Central memory CD8-positive, alpha-beta T cell (primary cell): ENCODE measurements at places on chromosomes 11 and 22.
A peak's percentile ranks its signal among the peaks of the same experiment; 100 is the strongest.

DNA sequence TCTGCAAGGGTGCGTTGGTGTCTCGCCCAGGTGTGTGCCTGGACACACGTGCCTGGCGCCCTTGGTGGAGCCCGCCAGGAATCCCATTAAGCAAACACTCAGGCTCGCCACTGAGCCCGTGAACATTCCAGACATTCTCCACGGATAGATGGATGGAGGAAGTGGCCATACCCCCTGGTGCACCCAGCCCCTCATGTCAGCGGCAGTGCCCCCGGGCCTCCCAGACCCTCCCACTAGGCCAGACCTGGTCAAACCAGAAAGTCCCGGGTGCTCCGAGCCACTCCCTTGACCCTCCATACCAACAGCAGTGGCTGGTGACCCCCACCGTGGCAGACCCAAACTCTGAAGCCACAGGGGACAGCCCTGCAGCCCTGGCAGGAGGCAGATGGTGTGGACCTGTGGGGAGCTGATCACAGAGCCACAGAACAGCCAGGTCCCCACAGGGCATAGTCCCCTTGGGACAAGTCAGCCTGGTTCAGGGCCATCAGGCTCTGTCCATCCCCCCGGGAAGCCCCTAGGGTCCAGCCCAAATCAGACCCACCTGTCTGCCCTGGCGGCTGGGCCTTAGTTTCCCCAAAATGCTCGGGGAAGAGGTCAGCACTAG is 1.9 kb downstream of the EPS8L2 start:
- H3K4me3 ChIP-seq, result no peak overlapping the region
- peaks cover 31% of the 10 kb centered on the region for H3K27me3 ChIP-seq
- H3K36me3 ChIP-seq, result peaks cover 2% of the 10 kb centered on the region
- peaks cover 12% of the 10 kb centered on the region for H3K4me1 ChIP-seq
- DNase-seq, result no peak
- no peak overlapping the region for H3K27ac ChIP-seq

DNA sequence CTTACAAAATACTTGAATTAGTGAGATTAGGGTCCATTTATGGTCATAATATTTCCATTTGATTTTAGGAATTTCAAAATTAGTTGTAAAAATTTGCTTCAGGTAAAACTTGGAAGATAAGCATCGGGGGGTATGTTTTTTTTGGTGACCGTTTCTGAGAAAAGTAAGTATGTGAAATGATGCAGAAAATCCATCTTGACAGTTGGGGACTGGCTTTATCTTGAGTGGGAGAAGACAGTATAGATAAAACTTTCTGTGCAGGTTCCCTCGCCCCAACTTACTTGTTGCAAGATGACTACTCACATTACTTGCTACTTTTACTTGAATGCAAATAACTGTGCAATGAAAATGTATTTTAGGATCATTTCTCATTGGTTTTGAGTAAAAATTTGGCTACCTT is 49.5 kb downstream of the DNAJC24 start:
- H3K36me3 ChIP-seq, result no peaks in the 10 kb centered on the region
- H3K4me1 ChIP-seq, result no peaks in the 10 kb centered on the region
- no peaks in the 10 kb centered on the region for H3K27me3 ChIP-seq
- no peak for DNase-seq

DNA sequence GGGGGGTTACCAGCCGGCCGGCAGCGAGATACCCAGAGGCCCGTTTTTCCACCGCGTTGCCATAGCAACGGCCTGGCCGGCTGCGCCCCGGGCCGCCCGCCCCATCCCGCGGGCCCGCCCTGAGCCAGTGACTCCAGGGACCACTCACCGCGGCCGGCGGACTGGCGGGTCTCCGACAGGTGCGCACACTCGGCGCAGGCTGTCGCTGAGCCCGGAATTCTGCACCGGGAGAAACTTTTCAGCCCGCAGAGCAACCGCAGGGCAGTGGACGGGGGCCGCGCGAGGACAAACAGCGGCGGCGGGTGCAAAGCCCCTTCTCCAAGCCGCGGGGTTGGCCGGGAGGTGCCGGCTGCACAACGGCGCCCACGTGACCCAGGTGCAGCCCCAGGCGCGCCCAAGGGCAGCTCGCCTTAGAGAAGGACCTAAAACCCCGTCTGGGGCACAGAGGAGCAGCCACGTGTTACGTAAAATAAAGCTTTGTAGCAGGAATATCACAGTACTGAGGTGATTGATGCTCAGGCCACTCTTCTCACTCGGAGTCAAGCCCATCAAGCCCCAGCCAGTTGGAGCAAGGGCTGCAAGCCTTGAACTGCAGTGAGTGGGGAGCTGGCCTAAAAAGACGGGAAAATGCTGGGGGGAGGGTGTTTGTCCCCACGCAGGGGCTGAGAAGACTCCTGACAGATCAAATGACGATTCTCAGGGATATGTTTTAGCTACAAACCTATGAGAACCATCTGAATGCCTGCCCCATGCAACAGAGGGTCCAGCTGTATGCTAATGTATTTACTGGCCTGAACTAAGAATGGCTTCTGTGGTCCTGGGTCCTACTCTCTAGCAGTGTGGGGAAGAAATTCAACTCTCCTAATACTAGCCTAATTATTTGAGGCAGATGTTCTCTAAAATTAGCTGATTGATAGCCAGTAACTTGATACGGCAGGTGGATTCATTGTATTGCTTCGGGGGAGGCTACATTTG is at the start of gene STK33:
Gene STK33, minus strand, starts transcription at position 294 of the 975 bp plus-strand sequence. CDS start 119,323 bp downstream, outside the sequence.
- H3K36me3 ChIP-seq, result no peaks in the 10 kb centered on the region
- no peak for DNase-seq
- peak within 1 kb of the TSS; percentile 69 for H3K4me3 ChIP-seq
- no peak within 1 kb of the TSS for H3K27ac ChIP-seq

- peak overlapping the region; percentile 10 for H3K4me3 ChIP-seq
- H3K4me1 ChIP-seq, result peaks cover 95% of the 10 kb centered on the region
- H3K27ac ChIP-seq, result peak overlapping the region; percentile 82
- no peak for DNase-seq
Observed at GRCh38 chr22:22816766-22817410, 70.7 kb upstream of the IGLL5 start.

DNA sequence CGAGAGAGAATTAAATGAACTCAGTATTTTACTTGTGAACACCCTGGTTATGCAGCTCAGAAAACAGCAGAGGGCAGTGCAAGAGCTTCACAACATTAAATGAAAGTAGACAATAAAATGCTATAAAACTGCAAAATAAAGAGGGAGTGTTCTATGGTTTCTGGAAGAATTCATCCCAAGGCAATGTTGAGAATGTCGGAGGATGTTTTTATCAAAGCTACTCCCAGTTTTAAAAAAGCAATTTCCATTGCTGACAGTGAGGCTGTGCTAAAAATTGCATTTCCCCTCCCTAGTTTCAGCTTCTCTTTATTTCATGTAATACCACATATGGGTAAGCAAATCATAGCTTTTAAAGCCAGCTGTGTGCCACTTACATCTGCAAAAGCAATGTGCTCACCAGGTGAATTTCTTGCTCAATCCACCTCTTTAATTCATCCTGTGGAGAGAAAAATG is 296.8 kb downstream of the RAB38 start:
- DNase-seq, result no peak
- no peaks in the 10 kb centered on the region for H3K4me1 ChIP-seq
- H3K4me3 ChIP-seq, result no peak overlapping the region
- H3K27me3 ChIP-seq, result peaks cover 10% of the 10 kb centered on the region
- no peak overlapping the region for H3K27ac ChIP-seq
- no peaks in the 10 kb centered on the region for H3K36me3 ChIP-seq

- H3K4me3 ChIP-seq, result no peak overlapping the region
- no peak for DNase-seq
- no peaks in the 10 kb centered on the region for H3K4me1 ChIP-seq
- H3K27me3 ChIP-seq, result no peaks in the 10 kb centered on the region
Observed at GRCh38 chr22:20641198-20641892, 132.6 kb upstream of the SERPIND1 start.
